Stimulated activated CD4-positive, alpha-beta T cell treated with anti-CD3 and anti-CD28 coated beads, Interleukin-15, amount 100 ng/mL, for 24 hours (primary cell): ENCODE measurements at places on chromosomes 5 and 9.

DNA sequence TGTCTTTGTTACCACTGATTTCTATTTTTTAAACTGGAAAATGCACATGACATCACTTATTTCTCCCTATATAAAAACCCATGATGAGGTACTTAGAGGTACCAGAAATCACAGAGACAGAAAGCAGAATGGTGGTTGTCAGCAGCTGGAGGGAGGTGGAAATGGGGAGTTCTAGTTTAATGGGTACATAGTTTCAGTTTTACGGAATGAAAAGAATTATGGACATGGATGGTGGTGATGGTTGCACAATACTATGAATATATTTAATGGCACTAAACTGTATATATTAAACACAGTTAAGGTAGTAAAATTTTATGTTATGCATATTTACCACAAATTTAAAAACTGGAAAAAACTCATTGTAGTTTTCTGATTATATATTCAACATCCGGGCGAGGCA, 50.5 kb upstream of the CPEB4 start:
- no peak for DNase-seq

- DNase-seq: no peak
These were observed 100.5 kb downstream of the PSAT1 start for GRCh38 chr9:78397454-78397853.

GRCh38 chr5:159440235-159440634, 109.9 kb upstream of the IL12B start:
- DNase-seq: no peak

- DNase-seq: no peak
These were observed 143.7 kb downstream of the ARHGAP26 start for GRCh38 chr5:142913728-142914338.
